ENCODE measurements at places on chromosomes 6 and 20.

- DNase-seq = no peak
Measured at GRCh38 chr6:135434095-135434494, 63.4 kb downstream of the AHI1 start.

DNA sequence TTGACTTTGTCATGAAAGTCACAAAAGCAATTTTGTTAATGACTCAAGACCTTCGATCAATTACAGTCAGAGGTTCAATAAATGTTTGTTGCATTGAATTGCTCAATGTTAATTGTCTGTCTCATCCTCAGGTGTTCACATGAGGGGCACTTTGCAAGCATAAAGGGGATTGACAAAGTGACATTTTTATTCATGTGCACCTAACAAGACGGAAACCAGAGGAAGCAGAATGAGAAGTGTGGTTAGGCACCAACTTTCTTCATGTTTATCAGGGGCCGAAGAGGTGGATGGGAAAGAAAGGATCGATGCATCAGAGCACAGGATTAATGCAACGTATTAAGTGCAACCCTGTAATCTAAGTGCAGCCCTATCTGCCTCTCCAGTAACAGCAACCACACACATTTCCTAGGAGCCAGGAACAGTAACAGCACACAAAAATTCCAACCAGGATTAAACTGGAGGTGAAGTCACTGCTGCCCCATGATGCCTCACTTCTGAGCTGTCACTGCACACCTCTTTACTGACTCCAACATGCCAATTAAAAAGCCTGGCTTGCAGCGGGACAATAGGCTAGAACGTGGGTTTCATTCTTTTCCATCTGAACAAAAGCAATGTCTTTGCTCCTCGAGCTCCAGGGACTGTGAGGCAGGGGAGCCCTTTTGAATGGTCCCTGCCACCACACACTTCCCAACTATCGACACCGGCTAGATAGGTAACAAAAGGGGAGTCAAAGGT, 262.7 kb downstream of the CD83 start:
- DNase-seq = no peak

DNA sequence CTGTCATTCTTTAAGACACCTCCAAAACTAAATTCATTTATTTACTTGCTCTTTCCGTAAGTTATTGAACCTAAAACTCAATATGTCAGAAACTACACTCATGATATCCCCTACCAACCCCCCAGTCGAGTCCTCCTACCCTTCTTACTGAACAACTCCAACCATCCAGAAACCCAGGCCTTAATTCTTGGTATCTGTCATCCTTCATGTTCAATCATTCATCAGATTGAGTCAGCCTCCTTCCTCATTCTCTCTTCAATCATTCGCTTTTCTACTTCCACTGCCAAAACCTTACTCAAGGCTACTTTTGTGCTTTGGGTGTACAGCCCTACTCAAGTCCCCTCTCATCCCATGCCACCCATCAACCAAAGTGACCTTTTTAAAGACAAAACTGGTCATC, 95.7 kb downstream of the SMLR1 start:
- no peak for DNase-seq

- no peak for DNase-seq
Measured at GRCh38 chr6:34673064-34673463, 23.5 kb downstream of the ILRUN start.

GRCh38 chr6:167985911-167986595, 11.4 kb upstream of the KIF25 start:
- no peak for DNase-seq

DNA sequence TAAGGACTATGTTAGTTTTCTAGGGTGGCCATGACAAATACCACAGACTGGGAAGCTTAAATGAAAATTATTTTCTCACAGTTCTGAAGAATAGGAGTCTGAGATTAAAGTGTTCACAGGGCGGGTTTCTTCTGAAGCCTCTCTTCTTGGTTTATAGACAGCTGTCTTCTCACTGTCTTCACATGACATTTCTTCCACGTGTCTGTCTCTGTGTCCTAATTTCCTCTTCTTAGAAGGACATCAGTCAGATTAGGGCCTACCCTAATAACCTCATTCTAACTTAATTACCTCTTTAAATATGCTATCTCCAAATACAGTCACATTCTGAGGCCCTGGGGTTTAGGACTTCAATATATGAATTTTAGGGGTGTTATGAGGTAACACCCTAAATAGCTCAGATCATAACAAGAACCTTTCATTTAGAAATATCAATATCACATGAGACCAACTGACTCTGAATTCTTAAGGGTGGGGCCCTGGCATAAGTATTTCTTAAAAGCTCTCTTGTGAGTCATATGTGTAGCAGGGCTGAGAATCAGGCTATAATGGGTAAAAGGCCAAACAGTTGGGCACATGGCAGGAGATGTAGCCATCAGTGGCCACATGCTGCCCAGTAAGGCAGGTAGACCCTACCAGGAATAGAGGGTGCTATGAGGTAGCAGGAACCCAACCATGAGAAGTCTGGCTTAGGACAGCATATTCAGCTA, 62.0 kb upstream of the TENT5A start:
- no peak for DNase-seq

Data from foreskin melanocyte (primary cell).